ENCODE measurements at places on chromosomes 5 and 9. TPM values are rescaled to one million over a fixed set of nuclear protein-coding genes. Genes with fewer than 3 reads are reported as not detected.

The ZNF366 gene
- not detected for total RNA-seq

The IFNK gene
- not detected for total RNA-seq

The DRD1 gene
- 2.6 TPM for total RNA-seq

The FOXI1 gene
- total RNA-seq, result not detected

The OR13C4 gene
- total RNA-seq, result not detected

The SH3GL2 gene
- under 0.01 TPM for total RNA-seq

The SHISAL2B gene
- total RNA-seq, result not detected

The PTPRD gene
- total RNA-seq, result 3.3 TPM

The TTC16 gene
- total RNA-seq, result under 0.01 TPM

The OR4F3 gene
- 0.26 TPM for total RNA-seq

The HABP4 gene
- total RNA-seq, result 18.2 TPM

DNA sequence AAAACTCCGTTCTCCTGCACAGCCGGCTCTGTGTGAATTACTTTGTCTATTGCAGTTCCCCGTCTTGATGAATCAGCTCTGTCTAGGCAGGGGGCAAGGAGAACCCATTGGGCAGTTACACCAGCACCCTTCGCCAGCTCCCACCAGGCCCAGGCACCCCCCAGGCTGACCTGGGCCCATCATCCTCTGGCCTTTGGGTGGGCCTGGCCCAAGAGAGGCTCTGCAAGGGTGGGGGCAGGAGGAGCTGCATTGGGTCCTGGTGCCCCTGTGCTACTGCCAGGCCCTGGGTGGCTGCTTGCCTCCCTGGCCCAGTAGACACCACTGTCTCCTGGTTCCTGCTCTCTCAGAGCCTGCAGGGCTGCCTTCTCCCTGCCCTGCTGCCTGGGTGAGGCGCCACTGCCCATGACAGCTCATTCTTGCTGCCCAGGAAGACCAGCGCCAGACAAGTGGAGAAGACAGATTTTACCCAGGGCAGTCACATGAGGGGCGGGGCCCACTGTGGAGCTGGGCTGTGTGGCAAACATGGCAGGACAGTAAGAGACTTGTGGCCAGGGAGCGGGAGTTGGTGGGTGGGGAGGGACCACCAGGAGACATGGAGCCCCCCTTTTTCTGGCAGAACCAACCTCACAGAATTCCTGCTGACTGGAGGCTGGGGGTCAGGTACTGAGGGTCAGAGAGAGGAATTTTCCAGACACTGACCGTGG is 67.2 kb downstream of the MRPL36 start:
- H3K27me3 ChIP-seq, result no peaks in the 10 kb centered on the region
- H3K36me3 ChIP-seq, result no peaks in the 10 kb centered on the region
- H3K27ac ChIP-seq, result no peak overlapping the region

DNA sequence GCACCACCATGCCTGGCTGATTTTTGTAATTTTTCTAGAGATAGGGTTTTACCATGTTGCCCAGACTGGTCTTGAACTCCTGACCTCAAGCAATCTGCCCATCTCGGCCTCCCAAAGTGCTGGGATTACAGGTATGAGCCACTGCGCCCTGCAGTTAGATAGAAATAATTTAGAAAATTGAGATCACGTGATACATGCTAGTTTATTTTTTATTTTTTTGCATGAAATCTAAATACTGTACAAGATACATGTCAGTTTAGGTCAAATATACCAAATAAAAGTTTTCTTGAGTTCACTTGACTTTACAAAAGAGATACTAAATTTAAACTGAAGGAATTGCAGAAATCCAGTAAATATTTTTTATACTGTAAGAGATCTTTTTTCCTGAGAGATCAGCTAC is 304.2 kb downstream of the YTHDC2 start:
- no peaks in the 10 kb centered on the region for H3K4me1 ChIP-seq
- no peaks in the 10 kb centered on the region for H3K27me3 ChIP-seq
- no peak for DNase-seq
- H3K4me3 ChIP-seq, result no peak overlapping the region

DNA sequence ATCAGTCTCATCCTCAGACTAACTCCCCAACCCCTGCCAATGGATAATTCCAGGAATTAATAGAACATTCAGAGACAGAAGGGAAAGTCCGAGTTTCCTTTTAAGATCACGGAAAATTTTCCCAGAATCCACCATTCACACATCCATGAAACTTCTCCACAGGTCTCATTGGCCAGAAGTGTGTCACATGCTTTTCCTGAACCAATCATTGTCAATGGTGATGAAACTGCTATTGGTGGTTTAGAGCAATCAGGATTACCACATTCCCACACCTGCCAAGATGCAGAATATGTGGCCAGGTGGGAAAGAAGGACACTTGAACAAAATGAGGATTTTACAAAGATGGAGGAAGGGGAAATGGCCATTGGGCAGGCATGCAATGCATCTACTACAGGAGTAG is 29.3 kb upstream of the SNX2 start:
- H3K27me3 ChIP-seq, result no peaks in the 10 kb centered on the region
- DNase-seq, result no peak
- no peaks in the 10 kb centered on the region for H3K36me3 ChIP-seq
- H3K4me1 ChIP-seq, result no peaks in the 10 kb centered on the region
- no peak overlapping the region for H3K27ac ChIP-seq
- no peak overlapping the region for H3K4me3 ChIP-seq

DNA sequence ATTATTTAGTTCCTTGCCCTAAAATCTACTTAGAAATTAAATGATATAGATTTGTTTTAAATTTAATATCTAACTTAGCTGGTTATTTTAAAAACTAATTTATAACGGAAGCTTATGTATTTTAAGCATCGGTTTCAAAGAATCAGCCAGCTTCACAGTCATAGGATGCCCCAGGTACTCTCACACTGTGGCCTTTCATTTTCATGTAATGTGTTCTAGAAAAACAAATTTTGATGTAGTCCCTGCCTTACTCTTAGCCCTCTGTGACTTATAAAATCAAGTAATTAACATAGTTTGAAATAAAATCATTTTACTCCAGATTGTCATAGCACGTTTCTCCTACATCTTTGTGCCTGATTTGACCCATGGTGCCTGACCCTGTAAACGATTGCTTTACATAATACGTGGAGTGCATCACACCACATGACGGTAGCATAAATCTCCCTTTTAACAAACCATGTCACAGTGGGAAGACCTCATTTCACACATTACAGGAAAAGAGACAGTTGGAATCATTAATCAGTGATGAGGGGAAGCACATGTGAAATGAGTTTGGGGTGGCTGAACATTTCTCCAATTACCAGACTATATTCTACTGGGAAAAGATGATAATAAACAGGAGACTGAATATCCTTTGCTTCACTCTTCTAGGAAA is 731.5 kb upstream of the CDH9 start:
- no peak overlapping the region for H3K27ac ChIP-seq
- H3K27me3 ChIP-seq, result no peaks in the 10 kb centered on the region
- no peaks in the 10 kb centered on the region for H3K4me1 ChIP-seq
- H3K36me3 ChIP-seq, result no peaks in the 10 kb centered on the region

GRCh38 chr9:75185585-75186170 is 97.4 kb downstream of the OSTF1 start:
- no peak overlapping the region for H3K27ac ChIP-seq

DNA sequence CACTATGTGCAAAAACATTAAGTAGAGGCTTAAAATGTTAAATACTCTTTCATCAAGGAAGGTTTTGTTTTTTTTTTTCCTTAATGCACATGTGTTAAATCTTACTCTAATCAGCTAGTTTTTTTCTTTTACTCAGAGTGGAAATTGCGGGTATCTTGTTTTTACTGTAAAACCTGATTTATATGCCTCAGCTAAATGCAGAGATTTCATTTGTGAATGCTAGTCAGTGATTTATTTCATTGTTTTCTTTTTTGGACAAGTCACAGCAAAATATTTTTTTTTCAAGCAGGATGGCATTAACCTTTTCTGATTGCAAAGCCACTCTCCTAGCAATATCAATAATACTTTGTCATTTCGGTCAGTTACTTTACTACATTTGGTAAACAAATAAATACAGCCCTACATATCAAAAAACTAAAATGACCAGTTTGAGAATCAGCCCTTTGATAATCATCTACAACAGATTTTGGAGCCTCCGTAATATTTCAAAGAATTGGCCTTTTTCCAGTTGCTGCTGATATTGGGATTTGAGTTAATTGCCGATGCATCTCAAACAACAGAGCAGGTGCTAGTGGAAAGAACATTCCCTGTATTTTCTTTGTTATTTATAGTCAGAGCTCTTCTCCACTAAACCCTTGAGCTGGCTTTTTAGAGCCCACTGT is 579.2 kb upstream of the ZNF608 start:
- H3K4me3 ChIP-seq, result no peak overlapping the region
- H3K27ac ChIP-seq, result no peak overlapping the region
- H3K27me3 ChIP-seq, result no peaks in the 10 kb centered on the region
- no peak for DNase-seq
- H3K4me1 ChIP-seq, result no peaks in the 10 kb centered on the region
- H3K36me3 ChIP-seq, result no peaks in the 10 kb centered on the region

- no peaks in the 10 kb centered on the region for H3K36me3 ChIP-seq
- no peak overlapping the region for H3K27ac ChIP-seq
- H3K4me1 ChIP-seq, result no peaks in the 10 kb centered on the region
- H3K4me3 ChIP-seq, result no peak overlapping the region
- no peak for DNase-seq
Measured at GRCh38 chr9:72257814-72258213, 107.2 kb downstream of the ZFAND5 start.

- H3K27me3 ChIP-seq, result no peaks in the 10 kb centered on the region
- no peaks in the 10 kb centered on the region for H3K36me3 ChIP-seq
- no peaks in the 10 kb centered on the region for H3K4me1 ChIP-seq
- no peak overlapping the region for H3K4me3 ChIP-seq
Measured at GRCh38 chr5:80860924-80861613, 99.1 kb upstream of the RASGRF2 start.

GRCh38 chr5:91495699-91496098 is 112.6 kb upstream of the ARRDC3 start:
- no peaks in the 10 kb centered on the region for H3K36me3 ChIP-seq
- no peak for DNase-seq
- H3K27ac ChIP-seq, result no peak overlapping the region
- no peak overlapping the region for H3K4me3 ChIP-seq
- H3K27me3 ChIP-seq, result no peaks in the 10 kb centered on the region

DNA sequence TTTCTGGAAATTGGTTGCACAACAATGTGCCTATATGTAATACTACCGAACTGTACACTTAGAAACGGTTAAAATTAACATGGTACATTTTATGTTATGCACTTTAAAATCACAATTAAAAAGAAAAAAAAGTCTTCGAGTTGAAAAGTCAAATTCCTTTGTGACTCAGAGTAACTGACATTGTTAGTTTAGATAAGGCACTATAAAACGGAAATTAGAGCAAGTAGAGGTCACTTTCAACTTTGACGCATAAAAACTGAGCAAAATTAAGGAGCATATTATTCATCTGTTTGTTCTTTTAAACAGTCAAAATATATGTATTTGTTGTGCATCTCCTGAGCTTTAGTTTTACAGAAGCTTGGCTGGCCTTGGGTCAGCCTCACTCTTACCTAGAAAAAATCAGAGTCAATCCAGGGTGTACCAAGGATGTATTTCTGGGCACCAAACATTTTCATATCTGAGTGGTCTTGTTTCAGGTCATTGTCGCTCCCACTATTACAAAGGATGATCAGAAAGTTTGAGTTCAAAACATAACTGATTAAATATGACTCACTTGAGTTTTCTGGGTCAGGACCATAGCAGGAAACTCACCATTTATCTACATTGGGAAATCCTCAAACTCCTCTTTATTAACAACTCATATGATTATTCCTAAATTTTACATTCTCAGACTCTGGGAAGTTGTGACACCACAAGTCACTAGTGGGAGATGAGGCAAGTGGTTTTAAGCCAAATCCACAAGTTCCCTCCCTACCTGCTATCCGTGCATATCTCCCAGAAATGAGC is 160.6 kb downstream of the CCDC192 start:
- no peaks in the 10 kb centered on the region for H3K4me1 ChIP-seq
- no peaks in the 10 kb centered on the region for H3K27me3 ChIP-seq
- H3K36me3 ChIP-seq, result no peaks in the 10 kb centered on the region
- no peak overlapping the region for H3K27ac ChIP-seq

- no peaks in the 10 kb centered on the region for H3K36me3 ChIP-seq
- DNase-seq, result no peak
- H3K27ac ChIP-seq, result no peak overlapping the region
- H3K4me1 ChIP-seq, result peaks cover 7% of the 10 kb centered on the region
- H3K4me3 ChIP-seq, result peak overlapping the region; percentile 49
Measured at GRCh38 chr5:149580808-149581191, 498 bp upstream of the ARHGEF37 start.

DNA sequence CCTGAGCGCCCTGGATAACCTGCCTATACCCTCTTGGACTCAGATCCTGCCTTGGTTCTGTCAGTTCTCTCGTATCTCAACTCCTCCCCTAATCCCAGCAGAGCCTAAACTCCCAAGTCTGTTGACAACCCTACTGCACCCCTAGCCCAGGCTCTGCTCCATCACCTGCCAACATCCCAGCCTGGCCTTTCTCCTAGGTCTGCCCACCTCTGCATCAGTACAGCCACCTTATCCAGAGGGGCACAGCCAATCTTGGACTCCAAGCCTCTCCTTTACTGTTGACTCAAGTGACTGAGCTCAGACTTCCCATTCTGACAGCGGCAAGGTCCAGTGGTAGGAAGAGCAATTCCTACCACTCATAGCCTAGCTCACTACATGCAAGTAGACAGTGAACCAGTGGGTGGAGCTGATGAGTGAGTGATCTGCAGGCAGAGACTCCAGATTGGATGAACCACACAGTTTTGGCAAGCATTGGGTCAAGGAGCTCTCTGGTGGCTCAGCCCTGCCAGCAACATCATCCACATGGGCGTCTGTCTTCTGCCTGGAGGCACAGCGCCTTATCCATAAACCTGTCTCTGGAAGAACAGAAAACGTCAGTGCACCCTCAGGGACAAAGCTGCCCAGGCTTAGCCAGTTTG is 26.5 kb downstream of the TRMO start:
- H3K4me3 ChIP-seq, result no peak overlapping the region
- no peak for DNase-seq
- no peaks in the 10 kb centered on the region for H3K27me3 ChIP-seq

GRCh38 chr9:98019098-98019497 is 36.0 kb downstream of the ANP32B start:
- H3K27me3 ChIP-seq, result no peaks in the 10 kb centered on the region
- no peak overlapping the region for H3K4me3 ChIP-seq
- no peaks in the 10 kb centered on the region for H3K4me1 ChIP-seq
- H3K27ac ChIP-seq, result no peak overlapping the region
- peaks cover 14% of the 10 kb centered on the region for H3K36me3 ChIP-seq
